ENCODE measurements at places on chromosomes 4 and X.

GRCh38 chrX:41594634-41595033, 94.1 kb upstream of the GPR34 start:
- no peak for DNase-seq

DNA sequence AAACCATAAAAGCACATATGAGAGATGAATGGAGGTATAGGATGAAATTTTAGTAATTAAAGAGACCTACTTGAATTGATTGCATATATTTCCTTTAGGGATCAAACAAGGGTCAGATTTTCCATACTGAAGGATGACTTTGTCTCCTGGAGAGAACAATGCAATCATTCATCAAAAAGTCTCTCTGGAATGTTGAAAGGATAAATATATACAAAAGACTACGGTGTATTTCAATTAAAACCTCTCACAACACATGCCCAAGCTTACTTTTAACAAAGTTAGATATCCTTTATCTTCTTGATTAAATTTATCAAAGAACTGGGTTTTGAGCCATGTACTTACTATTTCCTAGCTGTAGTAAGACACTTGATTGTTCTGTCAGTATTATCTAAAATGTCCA, 36.8 kb upstream of the ADH7 start:
- no peak for DNase-seq

DNA sequence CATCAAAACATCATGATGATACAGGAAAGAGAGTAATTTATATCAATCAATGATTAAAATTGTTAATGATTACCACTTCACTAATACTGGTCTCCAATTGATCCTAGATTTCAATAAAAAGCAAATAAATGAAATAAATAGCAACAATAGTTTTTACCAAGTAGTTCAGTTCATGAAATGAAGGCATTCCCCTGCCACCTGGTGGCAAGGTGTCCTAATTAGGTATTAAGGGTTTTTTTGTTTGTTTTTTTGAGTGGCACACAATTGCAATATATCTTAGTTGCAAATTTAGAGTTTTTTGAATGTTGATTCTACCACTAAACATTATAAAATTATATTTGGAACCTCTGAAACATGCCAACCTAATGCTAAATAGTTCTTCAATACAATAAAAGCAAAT, 157.4 kb upstream of the PDE5A start:
- no peak for DNase-seq

DNA sequence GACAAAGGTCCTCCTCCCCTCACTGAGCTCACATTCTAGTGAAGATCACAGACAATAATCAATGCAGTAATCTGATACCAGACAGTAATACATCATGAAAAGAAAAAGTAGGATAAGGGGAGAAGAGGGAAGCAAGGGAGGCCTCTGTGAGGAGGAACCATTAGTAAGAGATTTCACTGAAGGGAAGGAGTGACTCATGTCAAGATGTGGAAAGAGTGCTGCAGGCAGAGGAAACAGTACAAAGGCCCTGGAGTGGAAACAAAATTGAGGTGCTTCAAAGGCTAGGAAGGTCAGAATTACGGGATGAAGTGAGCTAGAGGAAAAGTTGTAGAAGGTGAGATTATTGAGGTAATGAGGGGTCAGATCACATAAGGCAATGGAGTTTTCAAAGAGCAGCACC, 38.1 kb downstream of the LAMTOR3 start:
- DNase-seq: no peak

GRCh38 chrX:4379071-4379470, 665.6 kb upstream of the PRKX start:
- no peak for DNase-seq

GRCh38 chr4:173214661-173215060, 46.0 kb downstream of the GALNT7 start:
- DNase-seq: no peak

GRCh38 chr4:4717692-4718091, 141.8 kb upstream of the MSX1 start:
- DNase-seq: no peak

- no peak for DNase-seq
Measured at GRCh38 chr4:119337010-119337409, 15.1 kb upstream of the FABP2 start.

DNA sequence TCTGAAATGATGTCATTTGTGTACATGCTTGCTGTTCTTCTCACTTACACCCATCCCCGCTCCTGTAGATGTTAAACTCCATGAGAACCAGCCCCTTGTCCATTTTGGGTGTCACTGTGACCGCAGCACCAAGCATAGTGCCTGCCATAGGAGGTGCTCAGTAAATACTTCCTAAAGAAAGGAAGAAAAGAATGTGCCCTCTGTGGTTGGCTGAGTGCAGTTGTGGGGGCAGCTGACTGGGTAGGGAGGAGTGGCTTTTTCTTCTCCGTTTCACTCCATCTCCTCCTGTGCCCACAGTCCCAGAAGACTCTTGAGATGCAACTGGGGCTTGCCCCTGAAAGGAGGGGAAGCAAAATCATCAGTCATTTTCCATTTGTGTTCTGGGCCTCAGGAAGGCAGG, 25.5 kb downstream of the PHEX start:
- no peak for DNase-seq

DNA sequence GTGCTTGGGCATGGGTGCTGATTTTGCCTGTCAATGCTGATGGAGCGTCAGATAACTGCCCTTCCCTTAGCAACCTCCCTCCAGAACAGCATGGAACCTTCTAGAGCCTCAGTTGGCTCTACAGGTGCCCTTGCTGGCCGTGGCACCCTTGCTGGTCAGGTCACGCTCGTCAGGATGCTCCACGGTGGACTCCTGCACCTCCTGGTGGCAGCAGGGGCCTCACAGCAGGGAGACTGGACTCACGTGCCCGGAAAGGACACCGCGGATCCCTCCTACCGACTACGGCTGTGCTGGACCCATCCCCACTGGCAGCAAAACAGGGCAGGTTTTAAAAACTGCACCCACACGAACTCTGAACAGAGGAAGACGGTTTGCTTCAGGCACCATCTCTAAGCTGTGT, 82.1 kb upstream of the AFAP1 start:
- DNase-seq: no peak

DNA sequence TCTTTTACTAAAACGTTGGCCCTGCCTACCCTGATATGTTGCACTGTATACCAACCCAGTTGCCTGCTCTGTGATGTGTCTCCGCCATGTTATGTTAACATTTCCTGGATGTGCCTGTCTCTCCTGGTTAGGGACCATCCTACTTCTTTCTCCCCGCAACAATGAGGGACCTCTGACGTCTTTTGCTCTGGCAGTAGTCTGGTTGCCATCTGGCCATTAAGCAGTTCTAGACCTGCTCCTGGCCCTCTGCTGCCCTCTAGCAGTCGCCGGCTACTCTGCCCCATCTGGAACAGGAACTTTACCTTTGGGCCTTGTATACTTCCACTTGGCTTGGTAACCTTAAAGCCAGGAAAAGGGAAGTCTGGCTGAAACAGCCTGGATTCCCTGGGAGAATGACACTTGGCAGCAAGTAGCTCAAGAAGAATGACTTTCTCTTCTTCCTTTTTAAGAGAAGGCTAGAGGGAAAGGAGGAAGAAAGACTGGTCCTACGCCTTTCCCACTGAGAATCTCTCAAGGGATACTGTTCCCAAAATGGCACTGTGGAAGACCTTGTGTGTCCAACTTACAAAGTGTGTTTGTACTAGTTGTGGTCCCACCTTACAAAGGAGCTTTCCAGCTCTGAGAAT, 63.5 kb downstream of the GPC3 start:
- peak; percentile 21 for DNase-seq

DNA sequence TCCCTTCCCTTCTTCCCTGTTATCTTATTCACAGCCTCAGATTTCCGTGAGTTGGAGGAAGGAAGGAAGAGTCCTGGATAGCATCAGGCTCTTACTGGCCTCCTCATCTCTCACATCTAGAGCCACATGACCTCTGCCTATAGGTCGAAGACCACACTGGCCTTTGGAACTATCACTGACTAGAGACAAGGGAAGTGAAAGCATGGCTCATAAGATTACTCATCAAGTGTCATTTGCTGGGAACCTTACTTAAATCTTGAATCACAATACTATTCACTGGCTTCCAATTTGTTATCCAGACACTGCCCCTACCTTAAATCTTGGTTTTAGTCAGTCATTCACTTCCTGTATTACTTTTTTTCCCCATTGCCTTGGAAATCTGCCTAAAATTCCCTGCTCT, 61.6 kb upstream of the MTMR8 start:
- DNase-seq: no peak

DNA sequence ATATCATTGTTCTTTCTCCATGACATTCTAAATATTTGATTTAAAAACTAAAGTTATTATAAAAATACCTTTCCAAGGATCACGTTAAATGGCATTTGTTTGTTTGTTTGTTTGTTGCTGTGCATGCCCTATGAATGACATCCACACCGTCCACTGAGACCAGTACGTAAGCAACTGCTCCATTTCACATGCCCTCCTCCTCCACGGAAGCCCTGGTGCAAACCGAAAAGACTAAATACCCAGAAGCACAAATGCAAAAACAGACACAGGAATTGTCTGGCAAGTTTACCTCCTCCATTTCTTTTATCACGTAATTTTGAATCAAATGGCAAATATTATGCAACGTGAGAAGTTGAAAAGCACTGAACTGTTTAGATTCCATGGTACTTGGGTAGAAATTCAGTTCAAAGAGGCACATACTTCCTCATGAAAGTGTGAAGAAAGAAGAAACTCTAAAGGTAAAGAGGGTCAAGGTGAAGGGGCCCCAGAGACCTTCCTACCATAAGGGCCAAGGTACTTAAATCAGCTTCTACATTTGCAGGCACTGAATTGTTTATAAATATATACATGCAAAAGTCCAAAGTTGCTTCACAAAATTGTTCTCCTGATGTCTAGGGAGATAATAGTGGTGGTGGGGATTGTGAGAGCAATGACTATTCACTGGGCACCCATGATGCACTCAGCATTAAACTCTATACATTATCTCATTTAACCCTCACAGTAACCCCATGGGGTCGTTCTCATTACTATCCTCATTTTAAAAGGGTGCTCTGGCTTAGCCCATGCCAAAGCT, 23.4 kb downstream of the IRF2 start:
- DNase-seq: no peak

DNA sequence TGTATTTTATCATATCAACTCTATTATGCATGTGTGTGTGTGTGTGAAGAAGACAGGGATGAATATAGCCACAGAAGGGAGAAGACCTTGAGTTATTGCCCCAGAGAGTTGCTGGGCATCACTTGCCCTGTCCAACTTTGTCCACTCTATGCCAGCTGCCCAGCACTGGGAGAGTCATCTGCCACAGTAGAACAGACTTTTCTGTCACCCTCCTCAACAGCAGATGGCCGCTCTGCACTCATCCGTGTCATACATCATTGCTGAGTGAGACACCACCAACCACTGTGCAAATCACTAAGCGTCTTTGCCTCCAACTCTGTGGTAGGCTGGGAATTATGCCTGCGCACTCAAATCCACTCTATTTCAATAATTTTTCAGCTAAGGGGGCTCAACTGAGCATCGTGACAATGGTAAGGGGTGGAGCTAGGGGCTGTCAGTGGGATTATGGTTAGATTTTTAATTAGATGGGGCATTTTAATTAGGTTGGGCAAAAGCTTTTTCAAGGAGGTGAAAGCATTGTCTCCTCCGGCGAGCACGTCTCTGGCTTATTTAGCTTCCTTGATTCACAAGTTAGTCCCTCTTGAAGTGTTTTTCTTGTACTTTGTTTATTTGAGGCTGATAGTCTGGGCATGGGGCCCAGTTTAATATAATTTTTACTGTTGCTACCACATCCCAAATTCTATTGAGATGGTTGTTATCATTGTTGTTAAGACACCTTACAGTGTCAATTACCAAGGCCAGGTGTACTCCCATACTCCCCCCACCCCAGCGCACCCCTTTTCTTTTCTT, 100.1 kb upstream of the KLF3 start:
- peak; percentile 69 for DNase-seq

- DNase-seq: no peak
Measured at GRCh38 chr4:41199788-41200187, 14.6 kb downstream of the APBB2 start.

DNA sequence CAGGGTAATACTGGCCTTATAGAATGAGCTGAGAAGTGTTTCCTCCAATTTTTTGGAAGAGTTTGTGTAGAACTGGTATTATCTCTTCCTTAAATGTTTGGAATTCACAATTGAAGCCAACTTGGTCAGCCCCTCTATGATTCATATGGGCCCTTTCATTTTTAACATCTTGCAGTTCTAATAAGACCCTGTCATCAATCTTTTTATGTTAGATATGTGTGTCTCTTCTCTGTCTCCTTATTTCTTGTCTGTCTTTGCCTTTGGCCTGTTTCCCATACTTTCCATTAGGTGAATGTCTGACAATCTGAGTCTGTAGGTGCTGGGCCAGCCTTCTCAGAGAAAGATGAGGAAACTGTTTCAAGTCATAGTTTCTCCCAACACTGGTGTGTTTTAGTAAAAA, 88.7 kb downstream of the SLC16A2 start:
- DNase-seq: no peak

- DNase-seq: peak; percentile 43
Measured at GRCh38 chr4:141375855-141376254, 155.2 kb downstream of the ZNF330 start.

- no peak for DNase-seq
Measured at GRCh38 chr4:75745161-75745560, 20.8 kb downstream of the USO1 start.

- DNase-seq: no peak
Measured at GRCh38 chr4:25172961-25173915, 13.0 kb upstream of the SEPSECS start.

- DNase-seq: no peak
Measured at GRCh38 chr4:109041463-109042360, 260.7 kb downstream of the COL25A1 start.

- DNase-seq: no peak
Measured at GRCh38 chr4:17500574-17500973, 11.3 kb downstream of the QDPR start.

DNA sequence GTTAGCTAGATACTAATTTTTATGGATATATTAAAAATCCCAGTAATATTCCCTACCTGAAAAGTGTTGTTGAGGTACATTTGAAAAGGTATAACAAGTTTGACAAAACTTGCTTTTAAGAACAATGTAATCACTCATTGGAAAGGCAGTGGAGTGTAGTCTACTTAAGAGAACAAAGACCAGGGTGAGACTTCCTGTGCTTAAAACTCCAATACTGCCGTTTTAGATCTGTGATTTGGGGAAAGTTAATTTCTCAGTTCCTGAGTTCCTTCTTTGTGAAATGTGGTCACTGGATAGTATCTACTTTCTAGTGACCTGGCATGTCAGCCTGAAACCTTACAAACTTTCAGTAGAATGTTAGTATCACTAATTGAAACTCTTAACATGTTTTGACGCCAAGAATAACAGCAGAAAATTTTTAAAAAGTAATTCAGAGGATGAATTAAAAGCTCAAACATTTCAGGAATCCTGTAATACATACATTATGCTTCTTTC, 56.8 kb downstream of the PCDH7 start:
- no peak for DNase-seq

GRCh38 chr4:110527156-110527555, 51.2 kb downstream of the ENPEP start:
- no peak for DNase-seq

- no peak for DNase-seq
Measured at GRCh38 chrX:148784856-148785255, 284.4 kb downstream of the AFF2 start.

DNA sequence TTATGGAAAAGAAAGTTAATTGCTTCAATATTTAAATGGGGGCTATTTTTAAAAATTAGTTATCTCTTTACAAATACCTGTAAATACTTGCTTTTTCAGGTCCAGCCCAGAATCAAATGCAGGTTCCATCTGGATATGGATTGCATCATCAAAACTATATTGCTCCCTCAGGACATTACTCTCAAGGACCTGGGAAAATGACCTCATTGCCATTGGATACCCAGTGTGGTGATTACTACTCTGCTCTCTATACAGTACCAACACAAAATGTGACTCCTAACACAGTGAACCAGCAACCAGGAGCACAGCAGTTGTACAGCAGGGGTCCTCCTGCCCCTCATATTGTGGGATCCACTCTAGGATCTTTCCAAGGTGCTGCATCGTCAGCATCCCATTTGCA, 29.2 kb downstream of the SEC24B start:
- DNase-seq: no peak

Data from LNCaP clone FGC (cell line).